ENCODE measurements at places on chromosomes 5 and 9.

- DNase-seq, result no peak
Measured at GRCh38 chr9:19281801-19282200, 51.3 kb downstream of the DENND4C start.

DNA sequence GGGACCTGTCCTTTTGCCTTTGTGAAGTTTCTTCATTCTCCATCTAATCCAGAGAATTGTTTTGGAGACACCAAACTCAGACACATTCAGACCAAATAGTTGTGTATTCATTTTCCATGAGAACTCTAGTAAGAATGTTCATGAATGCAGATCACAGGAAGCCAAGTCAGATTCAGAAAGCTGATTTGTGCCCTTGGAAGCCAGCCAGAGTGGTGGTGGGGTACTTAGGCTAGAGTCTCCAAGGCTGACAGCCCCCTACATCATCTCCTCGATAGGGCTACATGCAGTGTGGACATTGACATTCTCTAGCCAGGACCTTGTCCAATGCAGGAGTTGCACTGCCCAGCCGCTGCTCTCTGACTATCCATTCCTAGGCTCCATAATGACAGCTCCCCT, 137.6 kb downstream of the UGCG start:
- DNase-seq, result no peak

- DNase-seq, result no peak
Measured at GRCh38 chr9:137740312-137740711, 121.5 kb downstream of the EHMT1 start.

- DNase-seq, result no peak
Measured at GRCh38 chr5:52638732-52639131, 149.0 kb upstream of the ITGA1 start.

DNA sequence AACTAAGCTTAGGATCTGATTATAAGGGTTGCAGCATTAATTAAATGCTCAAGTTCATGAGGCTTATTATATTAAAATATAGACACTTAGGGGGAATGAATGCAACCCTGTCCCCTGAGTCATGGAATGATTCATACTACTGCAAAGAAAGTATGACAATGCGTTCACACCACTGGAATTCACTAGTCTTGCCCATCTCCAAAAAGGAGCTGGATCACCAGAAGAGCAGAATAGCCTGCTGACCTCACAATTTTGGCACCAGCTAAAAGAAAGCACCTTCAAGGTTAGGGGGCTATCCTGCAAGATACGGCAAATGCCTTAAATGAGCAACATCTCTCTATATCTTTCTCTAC, 32.0 kb upstream of the TMED7 start:
- DNase-seq, result no peak

GRCh38 chr5:153237671-153238332, 252.7 kb upstream of the GRIA1 start:
- no peak for DNase-seq

DNA sequence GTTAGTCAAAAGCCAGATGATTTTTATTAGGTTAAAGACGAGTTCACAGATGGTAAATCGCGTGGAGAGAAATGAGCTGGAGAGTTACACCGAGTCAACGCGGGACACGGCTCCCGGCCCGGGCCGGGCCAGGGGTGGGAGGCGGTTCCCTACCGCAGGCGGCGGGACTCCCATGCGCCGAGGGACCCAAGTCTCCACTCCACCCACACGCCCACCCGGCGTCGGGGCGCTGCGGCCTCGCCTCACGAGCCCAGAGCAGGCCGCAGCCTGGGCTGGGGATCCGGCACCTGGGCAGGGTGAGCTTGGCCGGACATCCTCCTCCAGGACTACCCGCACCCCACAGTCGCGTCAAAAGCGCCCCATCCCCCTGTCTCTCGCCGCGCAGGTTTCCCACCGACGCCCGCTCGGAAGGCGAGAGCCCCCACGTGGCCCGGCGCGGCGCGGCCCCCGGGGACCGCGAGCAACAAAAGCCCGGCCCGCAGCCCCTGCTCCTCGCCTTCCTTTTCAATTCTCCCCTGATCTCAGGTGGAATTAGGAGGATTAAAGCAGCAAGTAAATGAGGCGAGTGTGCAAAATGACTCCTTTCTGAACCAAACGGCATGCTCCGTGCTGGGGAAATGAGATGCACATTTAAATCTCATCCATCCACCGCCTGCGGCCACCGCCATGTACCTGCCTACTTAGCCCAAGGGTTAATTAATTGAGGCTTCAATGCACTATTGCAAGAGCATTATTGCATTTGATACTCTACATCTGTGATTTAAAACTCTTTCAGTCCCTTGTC, 196.5 kb upstream of the TBCA start:
- no peak for DNase-seq

DNA sequence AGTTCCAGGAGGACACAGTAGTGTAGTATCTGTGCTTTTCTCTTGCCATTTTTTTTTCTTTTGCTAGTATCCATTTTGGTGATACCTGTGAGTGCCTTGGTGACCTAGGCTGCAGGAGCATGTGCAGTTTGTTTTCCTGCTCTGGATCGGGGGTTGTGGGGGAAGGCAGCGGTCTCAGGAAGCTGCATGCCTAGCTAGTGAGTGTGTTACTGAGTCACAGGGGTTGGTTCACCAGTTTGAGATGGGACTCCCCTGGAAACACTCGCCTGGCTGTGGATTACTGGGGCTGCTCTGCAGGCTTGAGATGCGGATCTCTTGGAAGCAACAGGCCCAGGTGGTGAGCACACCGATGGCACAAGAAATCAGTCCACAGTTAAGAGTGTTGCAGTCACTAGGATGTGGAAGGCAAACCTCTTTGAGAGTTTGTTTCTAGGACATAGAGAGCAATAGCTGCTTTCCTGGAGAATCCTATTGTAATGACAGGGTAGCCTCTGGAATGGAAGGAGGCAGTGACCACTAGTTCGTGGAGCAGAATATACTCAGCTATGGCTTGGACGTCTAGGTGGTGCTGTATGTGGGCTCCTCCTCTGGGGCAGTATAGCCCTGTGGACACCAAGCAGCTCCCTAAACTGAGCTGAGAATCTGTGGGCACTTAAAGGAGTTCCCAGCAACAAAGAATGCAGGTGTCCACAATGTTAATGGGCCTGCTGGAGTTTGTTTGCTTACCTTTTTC, 20.0 kb upstream of the SPATA31E1 start:
- DNase-seq, result no peak

DNA sequence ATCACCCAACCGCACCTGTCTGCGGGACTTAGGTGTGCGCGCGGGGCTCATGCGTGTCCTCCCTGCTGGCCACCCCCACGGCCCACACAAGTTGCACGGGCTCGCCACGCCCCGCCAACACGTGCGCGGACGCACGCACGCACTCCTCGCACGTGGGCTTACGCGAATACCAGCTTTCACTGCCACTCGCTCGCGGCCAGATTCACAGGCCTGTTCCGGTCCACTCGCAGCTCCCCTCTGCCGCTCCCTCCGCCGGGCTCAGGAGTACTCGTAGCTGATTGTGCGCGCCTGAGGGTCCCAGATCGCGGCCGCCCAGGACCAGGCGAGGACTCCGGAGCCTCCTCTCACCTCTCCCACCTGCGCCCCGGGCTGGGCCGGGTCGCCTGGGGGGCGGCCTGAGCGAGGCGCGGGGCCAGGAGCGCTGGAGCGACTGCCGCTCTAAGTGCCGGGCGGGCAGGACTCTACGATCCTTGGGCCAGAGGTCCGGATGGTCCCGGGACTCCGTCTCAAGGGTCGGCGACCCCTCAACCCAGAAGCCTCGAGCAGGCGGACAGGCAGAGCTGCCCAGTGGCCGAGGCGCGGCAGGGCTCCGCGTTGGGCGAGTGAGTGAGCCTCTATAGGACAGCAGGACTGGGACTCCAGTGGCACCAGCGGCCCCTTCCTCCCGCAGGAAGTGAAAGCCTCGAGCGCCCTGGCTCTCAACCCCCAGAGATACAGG, 3.4 kb downstream of the PCDHGC5 start:
- DNase-seq, result no peak

DNA sequence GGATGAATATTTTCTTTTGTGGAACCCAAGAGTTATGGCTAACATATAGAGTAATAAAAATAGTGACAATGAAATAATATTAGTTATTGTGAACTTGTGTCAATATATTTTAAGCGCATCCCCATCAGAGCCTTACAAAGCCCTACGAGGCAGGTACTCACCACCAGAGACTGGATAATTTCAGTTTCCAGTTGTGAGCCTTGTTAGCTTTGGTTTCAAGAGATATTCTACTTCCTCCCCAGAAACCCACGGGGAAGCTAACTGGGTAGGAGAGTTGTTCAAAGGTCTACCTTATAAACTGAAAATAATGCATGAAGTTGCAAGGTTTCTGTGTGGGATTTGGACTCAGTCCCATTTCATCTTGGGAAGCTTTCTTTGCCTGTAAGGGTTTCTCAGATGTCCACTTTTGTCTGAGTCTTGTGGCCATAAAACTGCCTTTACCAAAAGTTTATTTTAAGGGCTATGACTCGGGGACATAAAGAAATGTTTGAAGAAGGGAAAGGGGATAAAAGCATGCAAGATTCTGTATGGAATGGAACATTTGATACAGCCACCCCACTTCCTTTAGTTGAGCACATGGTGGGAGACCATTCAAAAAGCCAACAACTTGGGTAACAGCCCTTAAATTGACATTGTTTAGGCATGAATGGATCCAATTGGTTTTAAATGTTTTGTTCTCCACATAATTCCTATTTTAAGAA, 57.4 kb upstream of the ANKRD55 start:
- DNase-seq, result no peak

DNA sequence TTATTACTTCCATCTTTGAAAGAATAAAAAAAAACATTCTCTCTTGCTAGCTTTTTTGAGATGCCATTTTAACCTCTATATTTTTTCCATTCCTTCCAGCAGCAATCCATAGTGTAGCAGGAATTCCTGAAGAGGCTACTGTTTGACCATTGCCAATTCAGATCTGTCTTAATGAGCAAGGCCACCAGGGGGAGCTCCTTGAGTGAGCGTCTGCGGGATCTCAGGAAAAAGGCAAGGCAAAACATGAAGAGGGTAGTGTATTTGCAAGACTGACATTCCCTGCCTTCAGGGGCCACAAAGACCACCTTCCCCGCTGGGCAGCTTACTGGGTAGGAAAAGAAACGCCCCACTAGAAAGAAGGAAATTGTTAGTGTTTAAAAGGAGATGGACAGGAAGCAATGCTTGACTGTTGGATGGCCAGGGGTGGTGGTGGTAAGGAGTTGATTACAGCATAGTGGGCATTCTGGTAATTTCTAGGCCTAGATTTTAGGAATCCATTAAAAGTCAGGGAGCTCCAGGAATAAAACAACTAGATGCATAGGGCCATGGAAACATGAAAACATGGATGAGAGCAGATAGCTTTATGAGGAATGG, 206.6 kb upstream of the HAPLN1 start:
- peak; percentile 2 for DNase-seq

DNA sequence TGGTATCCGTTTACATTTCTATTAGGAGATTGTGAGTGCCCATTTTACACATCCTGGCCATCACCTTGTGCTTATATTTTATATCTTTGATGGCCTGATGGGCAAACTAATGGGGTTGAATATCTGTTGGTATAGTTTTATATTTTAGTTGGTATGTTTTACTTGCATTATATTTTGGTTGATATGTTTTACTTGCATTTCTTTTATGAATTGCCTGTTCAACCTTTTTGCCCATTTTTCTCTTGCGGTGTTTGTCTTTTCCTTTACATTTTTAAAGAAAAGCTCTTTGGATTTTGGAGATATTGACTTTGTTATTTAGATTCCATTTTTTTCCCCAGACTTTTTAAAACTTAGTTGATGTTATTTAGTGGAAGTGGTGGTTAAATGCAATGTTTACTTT, 14.6 kb downstream of the ZNF618 start:
- DNase-seq, result no peak

GRCh38 chr5:126514558-126515141, 80.4 kb downstream of the ALDH7A1 start:
- no peak for DNase-seq

DNA sequence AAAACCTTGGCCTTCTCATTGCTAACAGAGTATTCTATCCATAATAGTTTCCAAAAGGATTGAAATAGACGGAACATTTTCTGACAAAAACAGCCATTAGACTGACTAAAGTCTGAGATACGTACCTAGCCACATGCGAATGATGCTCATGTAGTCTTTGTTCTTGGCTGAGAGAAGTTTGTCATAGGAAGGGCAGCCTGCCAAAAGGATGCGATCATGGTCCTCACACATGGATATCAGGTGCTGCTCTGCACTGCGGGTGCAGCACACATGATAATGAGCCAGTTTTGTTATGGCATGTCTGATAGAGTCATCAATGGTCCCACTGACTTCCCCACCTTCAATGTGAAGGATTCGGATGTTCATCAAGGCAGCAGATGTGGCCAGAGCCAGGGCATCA, 12.3 kb downstream of the GNE start:
- DNase-seq, result no peak

GRCh38 chr5:153717287-153717686, 226.8 kb downstream of the GRIA1 start:
- DNase-seq, result no peak

- no peak for DNase-seq
Measured at GRCh38 chr9:83536332-83536731, 1.9 kb downstream of the FRMD3 start.

- DNase-seq, result peak; percentile 83
Measured at GRCh38 chr5:178113141-178113787, at the start of gene N4BP3. N4BP3 (plus strand) TSS chr5:178113532; CDS start chr5:178119584, 6,052 bp downstream.

DNA sequence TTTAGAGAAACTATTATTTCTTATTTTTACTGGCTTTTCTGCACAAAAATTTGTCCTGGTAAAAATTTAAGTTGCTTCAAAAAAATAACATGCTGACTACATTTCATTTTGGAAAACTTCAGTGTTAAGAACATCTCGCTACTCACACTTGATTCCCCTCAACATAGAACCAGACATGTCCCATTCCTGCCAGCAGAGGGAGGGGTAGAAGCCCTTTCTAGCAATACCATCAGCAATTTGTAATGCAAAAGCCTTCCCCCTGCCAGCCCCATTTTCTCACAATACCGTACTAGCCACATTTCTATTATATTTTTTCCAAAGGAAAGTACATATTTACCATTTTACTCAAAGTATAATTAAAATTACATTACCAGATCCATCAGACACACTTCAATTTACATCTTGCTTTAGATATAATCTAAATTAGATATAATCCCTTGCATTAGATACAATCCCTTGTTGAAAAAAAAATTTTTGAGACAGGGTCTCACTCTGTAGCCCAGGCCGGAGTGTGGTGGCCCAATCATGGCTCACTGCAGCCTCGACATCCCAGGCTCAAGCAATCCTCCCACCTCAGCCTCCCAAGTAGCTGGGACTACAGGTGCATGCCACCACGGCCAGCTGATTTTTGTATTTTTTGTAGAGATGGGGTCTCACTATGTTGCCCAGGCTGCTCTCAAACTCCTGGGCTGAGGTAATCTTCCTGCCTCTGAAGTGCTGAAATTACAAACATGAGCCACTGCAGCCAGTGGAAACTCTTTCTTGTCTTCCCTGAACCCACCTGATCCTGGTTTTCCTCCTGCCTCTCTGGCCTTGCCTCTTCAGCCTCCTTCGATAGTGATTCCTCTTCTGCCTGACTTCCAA, 39.6 kb upstream of the IDNK start:
- DNase-seq, result peak; percentile 6

GRCh38 chr5:143054480-143054941, 284.3 kb downstream of the ARHGAP26 start:
- DNase-seq, result no peak

GRCh38 chr5:125408448-125409233, 662.2 kb upstream of the ZNF608 start:
- DNase-seq, result no peak

- no peak for DNase-seq
Measured at GRCh38 chr5:168254013-168254693, 37.3 kb upstream of the WWC1 start.
